ENCODE measurements at places on chromosomes 2 and 18. TPM values are rescaled to one million over a fixed set of nuclear protein-coding genes. Genes with fewer than 3 reads are reported as not detected.

Gene ACVR1
- 31.0 TPM for total RNA-seq

Gene DDX18
- total RNA-seq, result 78.9 TPM

Gene GKN2
- 3.5 TPM for total RNA-seq

Gene GALNT5
- total RNA-seq, result 2.1 TPM

Gene LIPG
- 0.06 TPM for total RNA-seq

Gene PPM1G
- total RNA-seq, result 187 TPM

Gene GCG
- total RNA-seq, result not detected

Gene IL1B
- total RNA-seq, result 0.40 TPM

Gene DNAH6
- 0.11 TPM for total RNA-seq

Gene MARCHF4
- total RNA-seq, result 64.6 TPM

Gene HOXD13
- 0.15 TPM for total RNA-seq

Gene ARHGAP25
- not detected for total RNA-seq

Data from A549 treated with RU486 at 1 μM for 4 hours (cell line).